ENCODE measurements at places on chromosomes 1 and 21. TPM values are rescaled to one million over a fixed set of nuclear protein-coding genes. Genes with fewer than 3 reads are reported as not detected.
A peak's percentile ranks its signal among the peaks of the same experiment; 100 is the strongest.

GRCh38 chr1:38014171-38014570 is 1.6 kb downstream of the UTP11 start:
- peaks cover 2% of the 10 kb centered on the region for H3K36me3 ChIP-seq
- no peak for DNase-seq
- no peak overlapping the region for H3K4me3 ChIP-seq

DNA sequence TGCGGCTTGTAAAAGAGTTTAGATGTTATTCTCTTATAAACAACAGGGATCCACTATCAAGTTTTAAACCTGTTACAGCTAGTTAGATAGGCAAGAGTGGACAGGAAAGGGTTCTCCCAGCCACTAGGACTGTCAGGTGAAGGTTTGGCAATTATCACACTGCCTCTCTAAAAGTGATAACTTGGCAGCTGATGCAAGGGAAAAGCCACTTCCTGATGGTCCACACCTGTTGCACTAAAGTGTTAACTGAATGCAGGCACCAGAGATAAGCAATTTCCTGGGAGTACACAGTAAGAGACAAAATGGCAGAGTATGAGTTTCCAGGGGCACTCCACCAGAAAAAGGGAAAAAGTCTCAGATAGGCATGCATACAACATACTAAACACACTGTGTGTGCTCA is 99.4 kb downstream of the VAV3 start:
- no peak overlapping the region for H3K27ac ChIP-seq
- H3K27me3 ChIP-seq: no peaks in the 10 kb centered on the region
- H3K4me1 ChIP-seq: no peaks in the 10 kb centered on the region
- H3K36me3 ChIP-seq: no peaks in the 10 kb centered on the region

GRCh38 chr1:156896490-156897033 is 3.0 kb downstream of the PEAR1 start:
- peak; percentile 68 for DNase-seq
- no peak overlapping the region for H3K4me3 ChIP-seq
- no peak overlapping the region for H3K27ac ChIP-seq
- H3K27me3 ChIP-seq: no peaks in the 10 kb centered on the region
- no peaks in the 10 kb centered on the region for H3K36me3 ChIP-seq

DNA sequence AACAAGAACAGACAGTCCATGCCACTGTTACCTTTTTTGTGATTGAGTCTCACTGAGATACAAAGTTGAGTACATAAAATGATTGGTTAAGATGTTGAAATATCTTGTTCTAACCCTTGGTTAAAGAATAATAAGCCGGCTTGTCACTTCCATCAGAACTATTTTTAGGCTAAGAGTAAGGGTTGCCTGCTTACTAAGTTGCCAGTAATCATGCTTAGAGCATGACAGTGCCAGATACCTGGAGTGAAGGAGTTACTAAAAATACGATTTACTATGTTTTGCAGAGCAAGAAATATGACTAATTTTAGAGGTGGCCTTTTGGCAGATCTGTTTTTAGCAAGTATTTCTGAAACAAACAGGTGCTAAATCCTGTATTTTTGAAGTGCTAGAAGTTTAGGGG is 6.0 kb downstream of the HUNK start:
- no peaks in the 10 kb centered on the region for H3K27me3 ChIP-seq
- no peak for DNase-seq
- H3K4me3 ChIP-seq: no peak overlapping the region
- H3K27ac ChIP-seq: no peak overlapping the region
- no peaks in the 10 kb centered on the region for H3K36me3 ChIP-seq

DNA sequence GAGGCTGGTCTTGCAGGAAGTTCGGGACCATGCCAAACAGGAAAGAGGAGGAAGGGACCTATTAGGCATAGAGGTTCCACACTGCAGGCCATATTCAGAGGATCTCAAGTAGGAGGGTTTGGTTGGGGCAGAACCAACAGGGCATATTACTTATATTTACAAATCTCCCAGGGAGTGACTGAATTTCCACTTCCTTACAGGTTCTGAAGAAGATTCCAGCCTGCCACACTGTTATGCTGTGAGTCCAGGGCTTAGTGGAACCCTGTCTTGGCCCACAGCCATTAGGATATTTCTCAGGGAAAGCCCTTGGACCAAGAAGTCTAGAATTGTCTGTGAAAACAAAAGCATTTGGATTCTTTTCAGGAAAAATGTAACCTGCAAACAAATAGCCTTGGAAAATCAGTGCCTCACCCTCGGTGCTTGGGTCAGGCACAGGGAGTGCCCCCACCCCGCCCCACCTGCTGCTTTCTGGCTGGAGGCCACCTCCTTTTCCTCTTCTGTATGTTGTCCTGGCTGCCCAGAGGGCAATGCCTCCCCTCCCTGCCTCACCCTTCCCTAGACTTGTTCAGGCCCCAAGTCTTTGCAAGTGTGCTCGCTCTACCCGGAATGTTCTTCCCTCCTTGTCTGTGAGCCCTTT is 41.0 kb upstream of the JUN start:
- no peaks in the 10 kb centered on the region for H3K27me3 ChIP-seq
- no peak overlapping the region for H3K27ac ChIP-seq
- no peaks in the 10 kb centered on the region for H3K4me1 ChIP-seq
- no peaks in the 10 kb centered on the region for H3K36me3 ChIP-seq

GRCh38 chr1:31669786-31670592 is 25.3 kb upstream of the PEF1 start:
- H3K4me3 ChIP-seq: no peak overlapping the region
- no peaks in the 10 kb centered on the region for H3K4me1 ChIP-seq
- peak overlapping the region; percentile 90 for H3K27ac ChIP-seq
- no peaks in the 10 kb centered on the region for H3K36me3 ChIP-seq

- no peaks in the 10 kb centered on the region for H3K36me3 ChIP-seq
- peak; percentile 20 for DNase-seq
- no peak overlapping the region for H3K4me3 ChIP-seq
- H3K4me1 ChIP-seq: no peaks in the 10 kb centered on the region
- H3K27me3 ChIP-seq: no peaks in the 10 kb centered on the region
Measured at GRCh38 chr1:54627196-54627595, 3.9 kb upstream of the FAM151A start.

Gene LEFTY2
- 5.1 TPM for total RNA-seq

Gene PGLYRP4
- not detected for total RNA-seq

Gene LPAR3
- total RNA-seq: 0.10 TPM
